Renal pelvis (tissue), 12 donors: ENCODE measurements at places on chromosomes 7 and 10.

DNA sequence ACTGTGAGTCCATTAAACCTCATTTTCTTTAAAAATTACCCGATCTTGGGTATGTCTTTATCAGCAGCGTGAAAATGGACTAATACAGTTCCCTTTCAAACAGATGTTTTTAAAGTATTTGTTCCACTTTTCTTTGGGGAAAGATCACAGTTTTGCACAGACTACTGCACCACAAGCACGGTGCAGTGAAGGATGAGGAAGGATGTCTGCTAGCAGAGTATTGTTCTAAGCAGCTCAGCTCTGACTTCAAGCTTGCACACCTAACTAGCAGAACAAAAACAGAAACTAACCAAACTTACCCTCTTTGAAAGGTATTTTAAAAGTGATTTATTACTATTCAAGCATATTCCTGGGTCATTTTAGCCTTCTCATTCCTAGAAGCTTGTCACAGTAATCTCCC is 20.0 kb downstream of the THNSL1 start:
- DNase-seq: no peak

DNA sequence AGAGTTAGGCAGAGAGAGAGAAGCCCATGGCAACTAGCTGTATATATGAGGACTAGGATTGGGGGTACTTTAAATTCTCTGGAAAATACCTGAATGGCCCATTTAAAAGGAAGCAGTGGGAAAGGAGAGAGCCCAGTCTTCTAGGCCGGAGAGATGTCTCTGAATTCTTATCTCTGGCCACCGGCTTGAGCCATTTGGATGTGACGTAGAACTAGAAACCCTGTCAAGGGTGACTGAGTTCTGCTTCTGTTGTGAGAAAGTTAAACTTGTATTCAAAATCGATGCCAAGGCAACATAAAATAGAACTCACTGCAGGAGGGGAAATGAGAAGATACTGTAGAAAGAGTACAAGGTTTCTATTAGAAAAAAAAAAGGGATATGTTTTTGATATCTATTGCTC is 6.3 kb upstream of the GSTK1 start:
- DNase-seq: no peak

- no peak for DNase-seq
Measured at GRCh38 chr10:3173171-3173878, 743 bp upstream of the PITRM1 start.

GRCh38 chr10:22544325-22545068 is 169.9 kb downstream of the PIP4K2A start:
- DNase-seq: no peak

GRCh38 chr7:42091461-42092291 is 145.3 kb downstream of the GLI3 start:
- peak; percentile 81 for DNase-seq

DNA sequence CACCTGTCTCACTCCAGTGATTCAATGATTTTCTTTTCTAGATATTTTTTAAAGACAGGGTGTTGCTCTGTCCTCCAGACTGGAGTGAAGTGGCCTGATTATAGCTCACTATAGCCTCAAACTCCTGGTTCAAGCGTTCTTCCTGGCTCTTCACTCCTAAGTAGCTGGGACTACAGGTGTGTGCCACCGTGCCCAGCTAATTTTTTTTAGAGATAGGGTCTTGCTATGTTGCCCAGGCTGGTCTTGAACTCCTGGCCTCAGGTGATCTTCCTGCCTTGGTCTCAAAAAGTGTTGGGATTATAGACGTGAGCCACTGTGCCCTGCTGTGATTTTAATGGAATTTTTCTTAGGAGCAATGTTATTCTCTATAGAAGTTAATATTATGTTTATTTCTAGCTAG is 14.1 kb downstream of the NUP205 start:
- DNase-seq: no peak

DNA sequence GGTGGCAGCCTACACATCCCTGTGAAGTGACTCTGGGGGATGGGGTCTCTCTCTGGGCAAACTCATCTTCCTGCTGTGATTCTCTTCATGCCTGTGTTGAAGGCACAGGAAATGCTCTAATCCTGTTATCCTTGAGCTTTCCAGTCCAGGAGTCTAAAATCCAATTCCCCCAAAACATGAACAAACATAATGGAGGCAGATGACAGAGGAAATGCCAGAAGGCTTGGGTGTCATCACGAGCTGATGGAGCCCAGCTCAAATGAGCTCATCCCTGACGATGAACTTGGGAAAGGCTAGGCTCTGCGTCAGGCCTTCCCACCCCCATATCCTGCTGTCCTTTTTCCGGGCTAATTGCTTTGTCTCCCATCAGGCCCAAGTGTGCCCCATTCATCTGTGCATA is 165.9 kb upstream of the PODXL start:
- DNase-seq: no peak

- no peak for DNase-seq
Measured at GRCh38 chr7:5064391-5065106, 18.9 kb downstream of the RBAK start.

DNA sequence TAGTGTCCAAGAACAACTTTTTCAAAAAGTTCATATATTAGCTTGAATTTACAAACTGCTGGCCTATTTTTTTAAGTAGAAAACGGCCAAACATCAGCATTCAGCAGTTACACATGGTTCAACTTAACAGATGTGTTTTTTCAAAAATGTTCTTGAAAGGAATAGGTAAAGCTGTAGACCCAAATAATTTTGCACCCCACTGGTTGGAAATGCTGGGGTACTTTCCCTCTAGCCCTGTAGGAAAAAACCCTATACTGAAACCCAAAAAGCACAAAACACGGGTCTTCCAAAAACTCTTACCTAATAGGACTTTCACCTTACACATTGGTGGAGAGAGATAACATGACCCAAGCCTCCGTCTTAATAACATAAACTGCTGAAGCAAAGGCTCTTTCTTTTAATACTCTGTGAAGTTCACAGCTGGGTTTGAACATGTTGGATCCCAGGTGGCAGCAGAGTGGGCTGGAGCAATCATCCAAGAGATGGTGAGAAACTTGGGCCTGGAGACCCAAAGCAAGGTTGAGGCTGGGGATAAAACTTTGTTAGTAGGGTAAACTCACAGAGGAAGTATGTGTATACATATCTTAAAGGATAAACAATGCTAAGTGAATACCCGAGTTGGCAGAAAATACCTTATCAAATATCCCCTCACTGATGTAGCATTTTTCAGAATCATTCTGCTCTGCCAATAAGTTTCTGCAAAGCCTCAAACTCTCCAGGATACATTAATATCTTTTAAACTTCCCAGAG is 629 bp upstream of the DNAJC9 start:
- DNase-seq: no peak

GRCh38 chr10:53111529-53111928 is 338.9 kb upstream of the MBL2 start:
- no peak for DNase-seq
